Activated naive CD4-positive, alpha-beta T cell treated with anti-CD3 and anti-CD28 coated beads, Interleukin-2, amount 50 U/mL, for 72 hours (primary cell): ENCODE measurements at places on chromosomes 2 and 18.

GRCh38 chr18:23701017-23701416 lies 11.8 kb downstream of the LAMA3 start:
- DNase-seq, result no peak

DNA sequence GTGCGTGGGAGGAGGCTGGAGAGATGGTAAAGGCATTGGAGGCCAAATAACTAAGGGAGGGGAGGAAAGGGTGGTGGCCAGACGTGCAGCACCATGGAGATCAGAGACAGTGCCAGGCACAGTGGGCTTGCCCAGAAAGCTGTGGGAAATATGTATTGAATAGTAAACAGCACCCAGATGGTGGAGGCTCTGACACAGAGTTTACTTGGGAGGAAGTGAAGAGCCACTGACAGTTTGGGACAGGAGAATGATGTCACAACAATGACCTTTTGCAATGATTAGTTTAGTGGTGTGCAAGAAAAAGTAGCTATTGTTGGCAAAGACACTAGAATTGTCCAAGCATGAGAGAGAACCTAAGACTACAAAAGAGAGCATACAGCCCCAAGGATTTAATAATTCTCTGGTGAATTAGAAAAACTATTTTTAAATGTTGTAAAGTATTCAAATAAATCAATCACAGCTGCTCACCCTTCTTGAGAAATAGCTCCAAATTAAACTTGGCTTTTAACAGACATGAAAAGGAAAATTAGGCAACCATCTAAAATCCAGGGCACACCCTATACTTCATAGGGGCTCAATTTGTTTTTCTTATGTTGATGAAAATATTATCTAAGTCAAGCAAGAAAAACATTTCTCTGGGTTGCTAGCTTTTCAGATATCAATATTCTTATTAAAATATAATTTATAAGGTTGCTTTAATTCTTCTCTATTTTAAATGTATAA lies 458.7 kb upstream of the HNRNPA3 start:
- no peak for DNase-seq

DNA sequence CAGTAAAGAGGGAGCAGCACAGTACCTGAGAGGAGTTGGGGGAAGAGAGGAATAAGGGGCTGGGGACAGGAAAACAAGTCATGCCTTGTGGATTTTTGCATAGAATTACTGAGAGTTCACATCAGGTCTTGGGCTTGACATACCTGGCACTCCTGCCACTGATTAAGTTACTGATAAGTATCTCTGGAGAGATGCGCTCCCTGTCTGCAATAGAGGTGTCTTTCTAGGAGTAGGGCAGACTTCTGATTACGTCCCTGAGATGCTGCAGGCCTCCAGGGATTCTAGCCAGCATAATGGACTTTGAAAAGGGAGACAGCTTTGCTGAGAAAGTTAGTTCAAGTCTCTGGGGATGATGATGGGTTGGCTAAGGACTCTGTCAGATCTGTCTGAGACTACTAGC lies 69.4 kb downstream of the CHRNA1 start:
- DNase-seq, result no peak

DNA sequence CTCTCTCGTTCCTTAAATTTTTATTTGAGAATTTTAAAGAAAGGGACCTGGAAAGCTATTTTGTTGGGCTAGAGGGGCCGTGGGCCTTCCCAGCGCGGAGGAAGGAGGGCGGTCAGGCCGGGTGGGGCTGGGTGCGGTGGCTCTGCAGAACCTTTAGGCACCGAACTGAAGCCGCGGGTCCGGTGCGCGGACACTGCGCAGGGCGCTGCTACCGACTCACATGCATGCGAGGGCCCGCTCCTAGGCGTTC lies 1.6 kb upstream of the TWIST2 start:
- DNase-seq, result no peak

GRCh38 chr2:155690785-155691184 lies 641.7 kb downstream of the NR4A2 start:
- no peak for DNase-seq

GRCh38 chr18:62809900-62810299 lies 94.6 kb downstream of the PHLPP1 start:
- no peak for DNase-seq
